ENCODE measurements at places on chromosomes 12 and 14.

DNA sequence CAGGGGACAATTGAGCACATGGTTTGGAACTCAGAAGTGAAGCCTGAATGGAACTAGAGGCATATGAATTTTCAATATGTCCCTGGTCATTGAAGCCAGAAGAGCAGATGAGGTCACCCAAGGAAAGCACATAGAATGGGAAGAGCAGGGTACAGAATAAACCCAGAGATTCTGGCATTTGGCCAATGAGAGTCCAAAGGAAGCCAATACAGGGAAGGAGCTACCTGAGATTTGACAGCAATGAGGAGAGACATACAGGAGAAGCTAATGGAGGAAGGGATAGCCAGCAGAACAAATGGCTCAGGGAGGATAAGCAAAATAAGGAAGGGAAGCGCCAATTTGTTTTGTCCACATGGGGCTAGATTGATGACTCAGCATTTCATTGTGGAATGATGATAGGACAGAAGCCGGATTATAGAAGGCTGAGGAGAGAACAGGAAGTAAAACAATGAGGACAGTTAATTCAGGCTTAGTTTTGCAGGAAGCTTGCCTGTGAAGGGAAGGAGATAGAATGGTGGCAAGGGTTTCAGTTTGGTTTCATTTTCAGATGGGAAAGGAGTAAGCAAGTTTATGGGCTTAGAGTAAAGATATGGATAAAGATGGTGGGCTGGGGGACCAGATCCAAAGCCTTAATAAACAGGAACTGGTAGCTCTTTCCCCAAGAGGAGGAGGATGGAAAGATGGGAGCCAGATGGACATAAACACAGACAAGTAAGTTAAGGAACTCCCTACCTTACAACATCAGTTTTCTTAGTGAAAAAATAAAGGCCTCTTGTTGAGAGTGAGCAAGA is 3.2 kb upstream of the SPTSSA start:
- DNase-seq, result no peak

DNA sequence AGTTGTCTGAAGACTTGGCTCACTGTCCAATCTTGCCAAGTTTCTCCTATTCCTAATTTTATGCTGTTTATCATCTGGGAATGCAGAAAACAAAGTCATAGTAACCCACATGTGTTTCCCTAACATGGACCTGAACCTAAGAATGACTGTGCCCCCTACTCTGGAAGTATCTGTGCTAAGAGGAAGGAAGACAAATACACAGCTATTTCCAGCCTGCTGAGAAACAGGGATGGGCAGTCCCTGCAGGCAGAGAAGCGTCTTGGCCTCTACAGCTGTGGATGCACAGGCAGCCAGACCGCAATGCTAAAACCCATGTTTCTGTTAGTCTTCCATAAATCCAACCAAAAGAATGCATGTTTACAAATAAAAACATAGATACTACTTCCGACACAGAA is 56.2 kb downstream of the DUSP16 start:
- DNase-seq, result no peak

DNA sequence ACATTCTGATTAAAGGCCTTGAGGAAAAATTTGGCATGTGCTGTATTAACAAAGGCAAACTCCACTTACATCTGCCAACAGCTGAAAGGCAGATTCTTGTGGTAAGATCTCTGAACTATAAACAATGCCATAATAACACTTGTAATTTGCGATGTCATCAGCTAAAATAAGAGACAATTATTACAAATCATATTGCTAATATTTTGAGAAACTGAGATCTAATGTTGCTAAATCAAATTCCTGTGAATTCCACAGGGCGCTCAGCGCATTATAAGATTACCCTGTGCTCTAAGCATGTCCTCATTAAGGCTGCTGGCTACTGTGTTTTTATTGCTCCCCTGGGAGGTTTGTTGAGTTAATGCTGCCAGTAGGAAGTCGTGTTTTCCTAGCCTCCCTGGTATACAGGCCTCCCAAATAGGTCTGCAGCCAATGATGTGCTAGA is 244.8 kb downstream of the DACT1 start:
- no peak for DNase-seq

- no peak for DNase-seq
These were observed 10.0 kb downstream of the AHNAK2 start for GRCh38 chr14:104968153-104968527.

GRCh38 chr14:57182760-57183503 is 85.8 kb downstream of the EXOC5 start:
- DNase-seq, result no peak

GRCh38 chr14:31678421-31679249 is 117.4 kb downstream of the NUBPL start:
- DNase-seq, result no peak

DNA sequence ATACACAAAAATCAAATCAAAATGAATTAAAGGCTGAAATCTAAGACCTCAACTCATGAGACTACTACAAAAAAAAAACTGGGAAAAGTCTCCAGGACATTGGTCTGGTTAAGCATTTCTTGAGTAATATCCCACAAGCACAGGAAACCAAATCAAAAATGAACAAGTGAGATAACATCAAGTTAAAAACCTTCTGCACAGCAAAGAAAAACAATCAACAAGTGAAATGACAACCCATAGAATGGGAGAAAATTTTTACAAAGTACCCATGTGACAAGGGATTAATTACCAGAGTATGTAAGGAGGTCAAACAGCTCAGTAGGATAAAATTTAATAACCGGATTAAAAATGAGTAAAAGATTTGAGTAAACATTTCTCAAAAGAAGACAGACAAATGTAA is 338.7 kb downstream of the SLC16A7 start:
- no peak for DNase-seq

DNA sequence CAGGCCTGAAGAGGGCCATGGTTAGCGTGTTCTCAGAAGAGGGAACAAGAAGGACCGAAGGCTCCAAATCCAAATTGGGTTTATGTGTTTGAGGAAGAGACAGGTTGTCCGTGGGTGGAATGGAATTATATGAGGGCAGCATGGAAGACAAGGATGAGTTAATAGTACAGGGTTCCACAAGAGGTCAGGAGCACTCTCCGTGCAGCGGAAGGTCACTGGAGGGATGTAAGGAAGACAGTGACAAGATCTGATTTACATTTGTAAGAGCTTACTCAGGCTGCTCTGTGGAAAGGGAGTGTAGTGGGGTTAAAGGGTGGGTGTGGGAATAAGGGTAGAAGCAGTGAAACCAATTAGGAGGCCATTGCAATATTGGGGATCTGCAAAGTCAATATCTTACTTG is 97.0 kb downstream of the TPH2 start:
- no peak for DNase-seq

GRCh38 chr12:65430006-65430405 is 151.5 kb downstream of the MSRB3 start:
- DNase-seq, result no peak

- no peak for DNase-seq
These were observed 68.3 kb upstream of the SCN8A start for GRCh38 chr12:51522696-51523095.

- DNase-seq, result no peak
These were observed 473.5 kb upstream of the MGAT4C start for GRCh38 chr12:86729739-86730138.

- no peak for DNase-seq
These were observed 23.6 kb downstream of the OR11H4 start for GRCh38 chr14:20262642-20263128.

- no peak for DNase-seq
These were observed 12.0 kb downstream of the TFCP2 start for GRCh38 chr12:51160814-51161459.

GRCh38 chr12:74015118-74015517 is 522.5 kb upstream of the ATXN7L3B start:
- no peak for DNase-seq

DNA sequence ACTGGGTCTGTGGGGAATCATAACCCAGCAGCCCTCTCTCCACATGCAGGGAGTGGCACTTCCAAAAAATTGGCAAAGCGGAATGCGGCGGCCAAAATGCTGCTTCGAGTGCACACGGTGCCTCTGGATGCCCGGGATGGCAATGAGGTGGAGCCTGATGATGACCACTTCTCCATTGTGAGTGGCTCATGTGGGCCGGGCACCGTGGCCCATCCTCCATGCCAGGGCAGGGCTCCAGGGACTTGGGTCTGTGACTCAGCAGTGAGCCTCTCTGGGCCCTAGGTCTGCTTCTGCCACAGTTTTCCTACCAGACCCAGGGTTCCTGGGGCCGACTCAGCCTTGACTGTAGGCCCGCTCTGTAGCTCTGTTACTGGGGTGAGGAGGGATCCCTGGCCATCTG is 2.2 kb downstream of the NPFF start:
- no peak for DNase-seq

DNA sequence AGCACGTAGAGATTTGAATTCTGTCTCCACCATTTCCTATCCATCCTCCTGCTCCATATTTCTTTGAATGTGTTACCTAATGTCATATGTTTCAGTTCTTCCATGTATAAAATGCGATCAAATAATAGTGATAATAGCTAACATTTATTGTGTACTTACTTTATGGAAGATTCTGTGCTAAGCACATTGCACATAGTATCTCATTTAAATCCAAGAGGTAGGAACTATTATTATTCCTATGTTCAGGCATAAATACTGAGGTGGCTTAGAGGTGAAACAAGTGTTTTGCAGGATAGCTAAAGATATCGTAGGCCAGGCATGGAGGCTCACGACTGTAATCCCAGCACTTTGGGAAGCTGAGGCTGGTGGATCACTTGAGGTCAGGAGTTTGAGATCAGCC is 17.5 kb upstream of the AICDA start:
- no peak for DNase-seq

GRCh38 chr12:71439613-71440344 is at the start of gene LGR5:
Gene LGR5 (plus strand): TSS chr12:71439798. CDS start chr12:71440081, 283 bp downstream.
- no peak for DNase-seq

- DNase-seq, result no peak
These were observed 23.6 kb upstream of the FAM181A start for GRCh38 chr14:93903342-93904184.

- DNase-seq, result no peak
These were observed 232.5 kb upstream of the NOS1 start for GRCh38 chr12:117593815-117594400.

GRCh38 chr12:24075650-24076049 is 126.2 kb upstream of the SOX5 start:
- no peak for DNase-seq

DNA sequence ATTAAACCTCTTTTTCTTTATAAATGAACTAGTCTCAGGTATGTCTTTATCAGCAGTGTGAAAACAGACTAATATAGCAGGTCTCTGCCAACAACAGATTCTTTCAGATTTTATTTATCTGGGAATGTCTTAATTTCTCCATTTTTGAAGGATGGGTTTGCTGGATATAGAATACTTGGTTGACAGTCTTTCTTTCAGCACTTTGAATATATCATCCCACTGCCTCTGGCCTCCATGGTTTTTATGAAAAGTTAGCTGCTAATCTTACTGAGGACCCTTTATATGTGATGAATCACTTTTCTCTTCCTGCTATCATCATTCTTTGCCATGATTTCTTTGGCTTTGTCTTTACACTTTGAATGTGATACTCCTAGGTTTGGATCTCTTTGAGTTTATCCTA is 148.0 kb downstream of the ANO6 start:
- DNase-seq, result no peak
